ENCODE measurements at places on chromosomes 12 and 14.
A peak's percentile ranks its signal among the peaks of the same experiment; 100 is the strongest.

DNA sequence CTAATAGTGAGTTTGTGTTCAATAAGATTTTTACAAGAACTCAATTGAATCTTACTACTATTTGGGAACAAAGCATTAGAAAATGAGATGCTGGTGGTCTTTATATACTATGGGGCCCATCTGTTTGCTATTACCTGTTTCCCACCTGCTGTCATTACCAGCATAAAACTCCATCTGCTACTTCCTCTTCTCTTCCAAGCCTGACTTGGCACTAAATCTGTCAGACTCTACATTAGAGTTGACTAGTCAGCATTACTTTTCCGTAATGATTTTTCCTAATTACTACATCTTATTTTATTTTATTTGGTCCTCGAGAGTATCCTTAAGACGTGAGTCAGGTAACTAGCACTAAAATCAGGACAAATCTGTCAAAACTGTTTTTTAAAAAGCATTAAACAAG is 68.1 kb upstream of the KRR1 start:
- no peak for DNase-seq

DNA sequence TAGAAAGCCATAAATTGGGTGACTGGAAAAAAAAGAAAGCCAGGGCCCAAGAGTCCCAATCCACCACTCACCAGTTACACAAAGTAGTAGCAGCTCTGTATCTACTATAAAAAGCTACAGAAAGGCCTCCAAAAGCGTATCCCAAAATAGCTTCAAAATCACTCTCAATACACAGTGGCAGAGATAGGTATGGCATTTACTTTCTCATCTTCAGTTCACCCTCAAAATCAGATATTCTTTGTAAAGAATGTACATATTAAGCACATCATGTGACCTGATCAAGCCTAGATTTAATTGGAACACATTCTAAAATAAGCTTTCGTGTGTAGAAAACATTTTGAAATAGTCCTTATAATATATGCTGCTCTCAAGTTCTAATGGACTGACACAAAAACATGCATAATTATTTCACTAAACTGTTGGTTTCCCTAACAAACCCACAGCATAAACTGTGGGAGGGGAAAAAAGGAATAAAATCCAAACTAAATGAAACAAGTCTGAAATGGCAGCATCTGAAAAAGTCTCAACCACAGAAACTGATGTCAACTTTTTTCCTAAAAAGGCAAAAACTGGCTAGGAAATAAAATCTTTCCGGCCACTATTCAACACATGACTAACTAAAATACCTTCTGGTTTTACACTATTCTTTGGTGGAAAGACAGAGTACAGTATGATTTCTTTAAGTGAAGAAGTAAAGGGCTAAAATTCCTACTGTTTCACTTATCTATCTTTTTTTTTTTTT is 25.9 kb downstream of the UBE2N start:
- no peak for DNase-seq

DNA sequence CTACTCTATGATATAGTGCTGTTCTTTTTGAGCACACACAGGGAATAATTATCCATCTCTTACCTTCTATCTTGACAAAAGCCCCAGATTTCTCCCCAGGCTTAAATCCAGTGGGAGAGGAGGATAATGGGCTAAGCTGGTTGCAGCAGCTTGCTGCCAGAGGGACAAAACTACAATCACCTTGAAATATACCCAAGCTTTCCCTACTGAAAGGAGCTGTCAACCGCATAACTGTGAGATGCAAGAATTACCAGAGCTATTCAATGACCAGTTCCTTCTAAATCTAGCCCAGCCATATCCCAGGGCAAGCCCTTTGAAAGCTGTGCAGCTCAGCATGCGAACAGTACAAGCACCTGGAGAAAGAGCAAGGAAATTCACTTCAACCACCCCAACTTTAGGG is 943 bp upstream of the MGAT4C start:
- DNase-seq: no peak

- DNase-seq: peak; percentile 72
Observed at GRCh38 chr12:15220915-15221885, at the start of gene RERG. Gene RERG (minus strand): TSS chr12:15221417. CDS start chr12:15217489, 3,928 bp downstream.

GRCh38 chr12:121376754-121377697 is 22.9 kb upstream of the RNF34 start:
- DNase-seq: no peak

DNA sequence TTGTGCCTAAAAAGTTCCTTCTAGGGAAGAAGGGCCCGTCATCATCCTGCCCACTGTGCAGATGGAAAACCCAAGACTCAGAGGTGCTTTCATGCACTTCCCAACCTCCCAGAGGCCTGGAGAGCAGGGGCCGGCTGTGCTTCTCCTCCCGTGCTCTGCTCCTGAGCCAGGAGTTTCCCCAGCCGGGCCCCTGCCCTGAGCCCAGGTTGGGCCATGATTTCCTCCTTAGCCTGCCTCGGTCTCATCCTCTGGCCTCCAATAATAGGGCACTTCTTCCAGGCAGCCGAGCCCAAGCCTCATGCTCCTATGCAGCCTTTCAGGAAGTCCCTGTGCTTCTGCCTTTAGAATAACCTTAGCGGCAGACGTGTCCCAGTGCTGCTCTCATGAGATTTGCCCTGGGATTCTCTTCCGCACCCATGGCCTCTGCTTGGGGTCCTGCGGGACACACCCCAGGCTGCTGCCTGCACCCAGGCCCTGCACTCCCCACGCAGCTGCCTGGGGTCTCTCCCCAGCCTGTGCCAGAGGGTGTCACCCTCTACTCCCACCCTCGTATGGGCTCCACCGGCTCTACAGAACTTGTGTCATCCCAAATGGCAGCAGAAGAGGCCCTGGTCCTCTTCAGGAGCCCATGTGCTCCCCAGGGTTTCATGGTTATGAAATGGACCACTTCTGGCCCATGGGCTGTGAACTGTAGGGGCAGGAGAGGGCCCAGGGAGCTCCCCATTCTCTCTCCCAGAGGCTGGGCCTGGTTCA is 359.3 kb downstream of the ADGRD1 start:
- no peak for DNase-seq

GRCh38 chr14:75340921-75341320 is 62.3 kb downstream of the FOS start:
- no peak for DNase-seq

- no peak for DNase-seq
Observed at GRCh38 chr14:81234278-81234677, 13.5 kb upstream of the GTF2A1 start.

GRCh38 chr12:25616286-25616685 is 63.2 kb upstream of the LMNTD1 start:
- DNase-seq: no peak

- DNase-seq: no peak
Observed at GRCh38 chr12:108801736-108802100, 55.7 kb downstream of the SSH1 start.

- no peak for DNase-seq
Observed at GRCh38 chr12:75482646-75483045, 2.1 kb downstream of the GLIPR1 start.

DNA sequence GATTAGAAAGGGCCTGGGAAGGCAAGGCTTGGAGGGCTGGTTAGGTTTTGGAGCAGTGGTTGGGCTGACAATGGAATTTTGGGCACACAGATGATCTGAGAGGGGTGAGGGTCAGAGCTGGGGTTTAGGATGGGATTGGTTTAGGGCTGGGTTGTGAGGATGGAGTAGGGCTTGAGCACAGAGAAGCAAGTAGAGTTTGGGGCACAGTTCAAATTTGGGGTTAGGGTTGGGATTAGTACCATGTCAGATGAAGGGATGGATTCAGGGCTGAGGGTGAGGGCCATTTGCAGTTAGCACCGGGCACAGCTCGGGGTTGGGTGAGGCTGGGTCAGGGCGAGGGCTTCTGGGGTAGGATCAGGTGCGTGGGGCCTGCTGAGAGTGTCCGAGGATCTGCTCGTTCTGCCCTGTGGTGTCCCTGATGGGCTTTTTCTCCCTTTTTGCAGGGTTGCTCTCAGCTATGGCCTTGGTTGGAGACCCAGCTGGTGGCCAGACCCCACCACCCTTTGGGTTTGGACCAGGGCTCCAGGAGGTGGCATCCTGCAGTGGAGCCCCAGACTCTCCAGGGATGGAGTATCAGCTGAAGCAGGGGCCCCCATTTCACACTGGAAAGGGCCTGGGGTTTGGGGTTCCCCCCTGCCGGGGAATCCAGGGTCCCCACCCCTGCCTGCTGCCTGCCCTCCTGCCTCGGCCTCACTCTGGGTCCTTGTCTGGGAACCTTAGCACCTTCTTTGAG is 45.6 kb downstream of the KRT80 start:
- no peak for DNase-seq

- no peak for DNase-seq
Observed at GRCh38 chr14:102544046-102544746, 34.6 kb upstream of the ANKRD9 start.

- DNase-seq: no peak
Observed at GRCh38 chr14:44162197-44162596, 344.9 kb downstream of the FSCB start.

- DNase-seq: no peak
Observed at GRCh38 chr14:65095633-65096205, 6.6 kb downstream of the MAX start.

DNA sequence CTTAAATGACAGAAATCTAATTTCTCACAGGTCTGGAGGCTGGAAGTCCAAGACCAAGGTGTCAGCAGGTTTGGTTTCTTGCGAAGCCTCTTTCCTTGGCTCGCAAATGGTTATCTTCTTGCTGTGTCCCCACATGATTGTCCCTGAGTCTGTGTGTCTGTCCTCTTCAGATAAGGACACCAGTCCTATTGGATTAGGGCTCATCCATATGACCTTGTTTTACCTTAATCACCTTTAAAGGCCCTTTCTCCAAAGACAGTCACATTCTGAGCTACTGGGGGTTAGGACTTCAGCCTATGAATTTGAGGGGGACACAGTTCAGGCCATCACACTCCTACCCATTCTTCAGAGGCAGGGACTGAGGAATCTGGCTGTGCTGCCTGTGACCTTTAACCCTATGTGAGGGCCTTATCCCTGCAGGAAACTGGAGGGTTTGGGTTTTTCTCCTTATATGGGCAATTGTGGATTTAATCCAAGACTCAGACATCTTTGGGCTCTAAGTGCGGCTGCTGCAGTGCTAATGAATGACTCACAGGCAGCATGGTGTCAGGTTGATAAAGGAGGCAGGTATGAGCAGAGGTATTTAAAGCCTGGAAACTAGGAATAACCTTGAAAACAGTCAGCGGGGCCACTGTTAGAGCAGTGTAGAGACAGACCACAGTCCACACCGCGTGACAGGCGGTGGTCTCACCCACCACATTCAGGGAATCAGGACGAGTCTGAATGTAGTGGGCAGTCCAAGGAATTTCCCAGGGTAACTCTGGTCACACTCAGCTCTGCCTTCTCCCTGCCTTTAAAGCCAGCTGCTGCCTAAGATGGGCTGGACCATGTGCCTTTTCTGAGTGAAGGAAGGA is 10.2 kb downstream of the TPCN1 start:
- DNase-seq: no peak

- no peak for DNase-seq
Observed at GRCh38 chr12:111440631-111441030, 34.9 kb downstream of the SH2B3 start.

DNA sequence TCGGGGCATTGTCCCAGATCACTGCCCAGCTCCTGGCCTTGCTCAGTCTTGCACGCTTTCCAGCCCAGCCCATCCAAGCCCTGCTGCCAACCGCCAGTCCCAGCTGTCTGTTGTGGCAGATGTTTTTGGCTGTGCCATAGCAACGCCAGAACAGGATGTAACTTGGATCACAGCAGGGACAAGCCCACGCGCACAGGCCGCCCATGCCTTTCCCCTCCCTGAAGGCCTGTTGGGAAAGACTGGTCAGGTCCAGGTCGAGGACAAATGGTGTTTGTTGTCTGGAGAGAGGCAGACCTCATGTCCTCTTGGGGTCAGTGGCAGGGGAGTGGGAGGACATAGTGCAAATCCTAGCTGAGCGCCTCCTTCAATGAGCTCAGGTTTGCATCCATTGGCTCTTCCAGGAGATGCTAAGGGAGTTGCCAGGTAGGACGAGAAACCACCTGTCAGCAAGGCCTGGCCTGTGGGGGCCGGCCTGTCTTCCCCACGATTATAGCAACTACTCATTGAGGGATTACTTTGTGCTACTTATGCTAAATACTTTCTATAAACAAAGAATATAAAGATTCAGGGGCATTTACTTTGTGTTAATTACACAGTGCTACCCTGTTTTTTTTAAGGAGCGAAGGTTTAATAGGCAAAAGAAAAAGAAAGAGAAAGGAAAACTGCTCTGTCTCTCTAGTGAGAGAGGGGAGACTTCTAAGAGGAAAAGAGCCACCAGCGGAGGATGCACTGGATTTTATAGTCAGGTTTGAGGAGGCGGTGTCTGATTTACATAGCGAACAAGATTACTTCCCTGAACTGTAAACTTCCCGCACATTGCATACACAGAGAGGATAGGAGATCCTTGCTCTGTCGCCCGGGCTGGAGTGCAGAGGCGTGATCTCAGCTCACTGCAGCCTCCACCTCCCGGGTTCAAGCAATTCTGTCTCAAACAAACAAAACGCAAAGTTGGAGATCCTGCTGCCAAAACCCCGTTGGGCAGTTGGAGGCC is 42.8 kb upstream of the CORO1C start:
- DNase-seq: no peak

GRCh38 chr14:66070542-66071319 is 415.4 kb upstream of the CCDC196 start:
- DNase-seq: peak; percentile 32

GRCh38 chr14:23614395-23614828 is 21.8 kb upstream of the DHRS2 start:
- DNase-seq: no peak

- DNase-seq: no peak
Observed at GRCh38 chr14:88955455-88955854, 131.0 kb downstream of the TTC8 start.

DNA sequence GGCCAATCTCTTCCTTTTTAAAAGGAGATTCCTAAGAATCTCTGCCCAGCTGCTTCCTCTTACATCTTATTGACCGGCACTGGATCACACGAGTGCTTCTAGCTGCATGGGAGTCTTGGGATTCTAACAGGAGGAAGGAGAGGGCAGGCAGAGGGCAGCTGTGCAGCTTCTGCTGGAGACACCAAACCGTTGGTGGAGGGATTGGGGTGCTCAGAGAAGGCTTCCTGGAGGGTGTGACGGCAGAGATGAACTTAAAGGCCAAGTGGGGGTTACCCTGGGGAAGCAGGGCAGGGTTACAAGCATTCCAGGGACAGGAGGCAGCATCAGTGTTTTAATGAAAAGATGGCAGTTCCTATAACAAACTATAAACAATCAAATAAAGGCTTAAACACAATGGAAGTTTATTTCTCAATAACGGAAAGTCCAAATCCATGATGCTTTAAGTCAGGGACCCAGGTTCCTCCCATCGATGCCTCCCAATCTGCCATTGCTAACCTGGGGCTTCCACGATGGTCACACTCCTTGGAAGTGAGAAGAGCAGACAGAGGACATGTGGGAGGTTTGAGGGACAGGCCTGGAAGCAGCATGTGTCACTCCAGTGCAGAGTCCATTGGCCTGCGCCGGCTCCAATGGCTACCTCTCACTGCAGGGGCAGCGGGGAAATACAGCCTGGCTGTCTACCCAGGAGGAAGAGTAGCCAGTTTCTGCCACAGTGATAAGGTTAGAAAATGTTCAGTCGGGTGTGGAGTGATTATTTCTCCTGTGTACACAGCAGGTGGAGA is 53.1 kb upstream of the DDX11 start:
- DNase-seq: no peak

- DNase-seq: no peak
Observed at GRCh38 chr14:91729756-91730155, 2.1 kb downstream of the CATSPERB start.

GRCh38 chr12:39464976-39465695 is 22.2 kb upstream of the KIF21A start:
- DNase-seq: no peak

GRCh38 chr14:89340200-89341181 is 76.5 kb downstream of the FOXN3 start:
- DNase-seq: no peak

Data from stimulated activated CD4-positive, alpha-beta T cell treated with anti-CD3 and anti-CD28 coated beads, TNF-alpha, amount 100 ng/mL, for 1 hour (primary cell).